ENCODE measurements at places on chromosomes 16 and 17. TPM values are rescaled to one million over a fixed set of nuclear protein-coding genes. Genes with fewer than 3 reads are reported as not detected.
A peak's percentile ranks its signal among the peaks of the same experiment; 100 is the strongest.

- no peak for DNase-seq
Observed at GRCh38 chr16:13351601-13352217, 450.3 kb downstream of the SHISA9 start.

GRCh38 chr17:76173474-76173873, 32.4 kb upstream of the FOXJ1 start:
- DNase-seq: no peak

The ITGA2B gene
- not detected for polyA plus RNA-seq

DNA sequence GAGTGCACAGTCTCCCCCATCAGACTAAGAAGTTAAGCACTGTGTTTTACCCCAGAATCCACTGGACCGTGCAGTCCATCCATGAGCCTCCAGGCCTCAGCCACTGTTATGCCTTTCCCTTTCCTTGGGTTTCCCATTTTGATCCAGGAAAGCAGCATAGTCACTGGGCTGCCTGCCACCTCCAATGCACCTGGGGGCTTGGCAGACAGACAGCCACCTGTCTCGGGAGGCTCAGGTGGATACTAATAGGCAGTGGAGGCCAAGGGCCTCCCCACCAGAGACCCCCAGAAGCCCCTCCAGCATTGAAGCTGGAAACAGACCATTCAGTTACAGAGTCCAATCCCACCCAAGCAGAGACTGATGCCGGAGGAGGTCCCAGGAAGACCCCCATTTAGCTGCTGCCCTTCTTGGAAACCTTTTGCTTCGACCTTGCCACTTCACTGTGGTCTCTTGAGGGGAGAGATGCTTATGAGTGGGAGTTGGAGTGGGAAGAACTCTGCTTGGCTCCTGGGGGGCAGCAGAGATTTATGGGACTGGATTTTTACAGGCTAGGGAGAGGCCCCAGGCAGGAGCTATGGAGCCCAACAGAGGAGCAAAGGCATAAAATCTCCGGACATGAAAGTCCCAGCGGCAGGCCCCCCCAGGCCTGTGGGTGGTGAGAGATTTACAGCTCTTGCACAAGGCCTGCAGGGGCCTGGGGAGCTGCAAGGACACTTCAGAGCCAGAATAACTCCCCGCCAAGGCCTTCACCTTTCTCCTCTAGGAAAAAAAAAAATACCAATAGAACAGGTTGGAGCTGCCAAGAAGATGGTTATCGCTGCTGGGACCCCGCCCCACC, 12.2 kb upstream of the SP2 start:
- no peak for DNase-seq

DNA sequence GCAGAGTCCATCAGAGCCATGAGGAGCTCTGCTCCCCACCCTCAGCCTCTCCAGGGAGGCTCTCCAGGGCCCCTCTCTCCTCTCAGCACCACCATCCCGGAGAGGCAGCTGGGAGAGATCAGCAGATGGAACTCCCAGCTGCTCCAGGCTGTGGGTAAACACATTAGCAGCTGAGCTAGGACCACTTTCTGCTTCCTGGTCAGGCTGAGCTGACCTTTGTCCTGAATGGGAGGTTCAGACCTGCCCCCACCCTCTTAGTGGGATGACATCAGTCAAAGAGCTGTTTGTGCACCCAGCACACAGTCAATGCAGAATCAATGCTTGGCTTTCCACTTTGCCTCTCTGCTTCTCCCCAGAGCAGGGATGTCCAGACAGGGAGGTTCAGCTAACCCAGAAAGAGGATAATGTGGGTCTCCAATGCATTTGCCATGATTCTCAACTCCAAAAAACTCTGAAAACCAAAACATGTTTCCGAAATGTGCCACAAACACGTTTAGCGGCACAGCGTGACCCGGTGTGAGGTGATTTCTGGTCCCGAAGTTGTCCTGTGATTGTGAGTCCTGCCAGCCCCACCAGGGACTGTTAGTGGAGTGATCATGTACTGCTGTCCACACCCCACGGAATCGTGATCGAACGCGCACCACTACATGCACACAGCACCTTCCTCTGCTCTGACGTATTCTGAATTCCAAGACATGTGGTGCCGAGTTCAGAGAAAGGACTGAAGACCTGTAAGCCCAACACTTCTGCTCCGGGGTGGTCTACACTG, 6.7 kb downstream of the GPR142 start:
- DNase-seq: no peak

The UMOD gene
- polyA plus RNA-seq: not detected

DNA sequence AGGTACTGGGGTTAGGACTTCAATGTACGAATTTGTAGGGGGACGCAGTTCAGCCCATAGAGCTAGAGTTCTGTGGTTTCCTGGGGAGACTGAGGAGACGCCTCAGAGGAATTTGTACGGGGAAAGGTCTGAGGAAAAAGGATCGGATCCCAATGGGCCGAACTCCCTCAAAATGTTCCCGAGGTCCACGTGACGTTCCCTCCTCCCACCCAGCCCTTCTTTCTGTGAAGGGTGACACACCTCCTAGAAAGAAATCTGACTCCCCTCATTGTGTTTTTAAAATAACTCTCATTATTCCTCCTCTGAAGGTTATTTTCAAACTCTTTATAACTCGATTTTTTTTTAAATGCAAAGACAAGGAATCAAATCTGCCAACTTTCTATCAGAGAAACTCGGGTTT, 8.6 kb downstream of the RGS9 start:
- DNase-seq: no peak

DNA sequence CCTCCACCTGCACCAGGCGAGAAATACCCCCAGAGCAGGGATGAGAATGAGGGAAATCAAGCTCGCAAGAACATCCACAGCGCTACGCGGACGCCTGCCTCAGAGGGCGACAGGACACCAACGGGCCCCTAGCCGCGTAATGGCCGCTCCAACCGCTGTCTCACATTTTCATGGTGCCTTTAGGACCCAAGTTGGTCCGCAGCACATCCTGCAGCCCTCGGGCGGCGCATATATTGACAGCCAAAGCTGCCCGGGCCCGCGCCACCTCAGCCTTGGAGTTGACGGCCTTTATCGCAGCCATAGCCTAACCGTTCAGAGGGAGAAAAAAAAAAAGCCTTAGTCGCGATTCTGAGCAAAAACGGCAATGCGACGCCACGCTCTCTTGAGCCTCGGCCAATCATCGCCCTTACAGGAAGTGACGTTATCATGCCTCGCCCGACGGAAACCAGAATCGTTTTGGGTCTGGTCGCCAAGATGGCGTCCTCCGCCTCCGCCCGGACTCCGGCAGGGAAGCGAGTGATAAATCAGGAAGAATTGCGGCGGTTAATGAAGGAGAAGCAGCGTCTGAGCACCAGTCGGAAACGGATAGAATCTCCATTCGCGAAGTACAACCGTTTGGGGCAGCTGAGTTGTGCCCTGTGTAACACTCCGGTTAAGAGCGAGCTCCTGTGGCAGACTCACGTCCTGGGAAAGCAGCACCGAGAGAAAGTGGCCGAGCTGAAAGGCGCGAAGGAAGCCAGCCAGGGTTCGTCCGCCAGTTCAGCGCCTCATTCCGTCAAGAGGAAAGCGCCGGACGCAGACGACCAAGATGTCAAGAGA, at the start of the genes CCT6B and ZNF830:
Gene CCT6B, minus strand, starts transcription at position 368 of the 819 bp plus-strand sequence. Its CDS starts 67 bp downstream, at position 301.
Gene ZNF830, plus strand, starts transcription at position 448 of the 819 bp plus-strand sequence. Its CDS starts 27 bp downstream, at position 475.
- DNase-seq: peak; percentile 99

The NOS2 gene
- polyA plus RNA-seq: not detected

- no peak for DNase-seq
Observed at GRCh38 chr16:28931801-28932225, at the start of gene CD19. Gene CD19, plus strand, starts transcription at chr16:28931971. Its CDS starts 30 bp downstream, at chr16:28932001.

DNA sequence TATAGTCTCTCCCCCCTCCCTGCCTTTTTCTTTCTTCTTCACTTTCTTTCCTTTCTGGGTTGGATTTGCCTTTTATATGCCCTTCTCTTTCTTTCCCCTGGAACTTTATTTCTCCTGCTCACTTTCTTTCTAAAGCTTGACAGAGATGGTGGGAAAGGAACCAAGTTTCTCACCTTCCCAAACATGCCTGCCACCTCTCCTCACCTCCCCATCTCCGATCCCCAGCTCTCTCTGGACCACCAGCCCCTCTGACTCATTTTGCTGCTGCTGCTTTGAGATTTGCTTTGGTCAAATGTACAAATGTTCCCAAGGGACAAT, 6.7 kb upstream of the LHX1 start:
- no peak for DNase-seq

The CD300E gene
- polyA plus RNA-seq: not detected

DNA sequence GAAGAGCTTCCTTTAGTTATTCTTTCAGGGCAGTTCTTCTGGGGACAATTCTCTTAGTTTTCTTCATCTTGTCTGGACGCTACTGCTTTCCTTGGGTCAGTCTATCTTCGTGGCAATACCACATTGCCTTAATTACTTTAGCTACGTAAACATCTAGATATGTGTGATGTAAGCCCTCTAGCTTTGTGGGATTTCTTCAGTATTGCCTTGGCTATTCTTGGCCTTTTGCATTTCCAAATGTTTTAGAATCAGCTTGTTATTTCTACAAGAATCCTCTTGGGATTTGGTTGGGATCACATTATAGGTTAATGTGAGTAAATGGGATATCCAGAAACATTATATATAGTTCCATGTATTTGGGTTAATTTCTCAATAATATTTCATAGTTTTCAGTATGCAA, 9.0 kb upstream of the ST6GALNAC2 start:
- DNase-seq: no peak

The SPIRE2 gene
- 0.79 TPM for polyA plus RNA-seq

DNA sequence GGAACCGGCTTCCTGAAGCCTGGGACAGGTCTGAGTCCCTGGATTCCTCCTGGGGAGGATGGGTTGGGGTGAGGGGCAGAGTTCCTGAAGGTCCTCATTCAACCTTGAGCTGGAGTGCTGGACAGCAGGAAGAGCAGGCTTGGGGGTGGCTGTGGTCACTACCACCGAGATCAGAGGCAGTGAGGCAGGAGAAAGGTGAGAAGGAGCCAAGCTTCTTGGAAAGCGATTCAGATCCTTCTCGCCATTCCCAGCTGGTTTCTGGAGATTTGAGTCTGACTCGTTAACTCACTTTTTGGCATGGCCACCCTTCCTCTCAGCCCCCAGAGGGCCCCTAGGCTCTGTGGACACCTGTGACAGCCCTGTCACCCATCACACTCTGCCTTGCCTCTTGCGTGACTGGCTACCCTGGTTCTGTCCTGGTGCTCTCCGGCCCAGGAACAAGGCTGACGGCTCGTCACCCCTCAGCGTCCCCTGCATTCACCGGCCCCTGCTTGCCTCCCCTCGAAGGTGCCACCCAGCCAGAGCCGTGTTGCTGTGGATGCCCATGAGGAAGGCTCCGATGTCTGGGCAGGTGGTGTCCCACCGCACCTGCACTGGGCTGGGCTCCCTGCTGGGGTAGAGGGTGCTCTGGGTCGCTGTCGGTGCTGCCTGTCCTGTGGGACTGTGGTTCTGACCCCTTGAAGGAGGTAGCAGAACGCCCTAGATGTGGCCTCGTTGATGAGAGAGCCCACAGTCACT, 9.7 kb upstream of the TIMP2 start:
- DNase-seq: peak; percentile 67

GRCh38 chr16:23835390-23836077, at the start of gene PRKCB:
Gene PRKCB, plus strand, starts transcription at chr16:23835983.
- DNase-seq: peak; percentile 62

DNA sequence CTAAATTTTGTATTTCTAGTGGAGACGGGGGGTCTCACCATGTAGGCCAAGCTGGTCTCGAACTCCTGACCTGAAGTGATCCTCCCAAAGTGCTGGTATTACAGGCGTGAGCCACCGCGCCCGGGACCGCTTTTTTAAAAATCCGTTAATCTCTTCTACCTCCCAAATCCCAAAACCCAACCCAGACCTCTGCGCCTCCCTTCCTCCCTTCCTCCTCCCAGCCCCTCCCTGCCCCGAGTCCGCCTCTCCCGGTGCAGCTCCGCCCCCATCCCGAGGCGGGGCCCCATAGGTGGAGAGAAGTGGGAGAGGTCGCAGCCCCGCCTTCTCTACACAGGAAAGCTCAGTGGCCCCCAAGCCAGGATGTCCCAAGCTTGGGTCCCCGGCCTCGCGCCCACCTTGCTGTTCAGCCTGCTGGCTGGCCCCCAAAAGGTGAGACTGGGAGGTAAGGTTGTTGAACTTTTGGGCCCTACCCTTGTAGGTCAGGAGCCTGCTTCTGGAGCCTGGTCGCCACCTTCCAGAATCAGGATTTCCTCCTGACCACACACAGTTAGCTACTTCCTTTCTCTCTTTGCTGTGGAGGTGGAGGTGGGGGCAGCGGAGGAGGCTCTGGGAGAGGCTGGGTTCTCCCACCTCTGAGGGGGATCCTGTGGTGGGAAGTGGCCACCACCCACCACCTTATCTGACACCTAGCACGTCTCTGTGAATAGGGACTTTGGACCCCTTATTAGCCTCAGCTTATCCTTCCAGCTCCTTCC, at the start of gene TMEM92:
Gene TMEM92, plus strand, starts transcription at position 325 of the 755 bp plus-strand sequence. Its CDS starts 36 bp downstream, at position 361.
- peak; percentile 45 for DNase-seq

The HASPIN gene
- 1.1 TPM for polyA plus RNA-seq

The TAT gene
- polyA plus RNA-seq: not detected

DNA sequence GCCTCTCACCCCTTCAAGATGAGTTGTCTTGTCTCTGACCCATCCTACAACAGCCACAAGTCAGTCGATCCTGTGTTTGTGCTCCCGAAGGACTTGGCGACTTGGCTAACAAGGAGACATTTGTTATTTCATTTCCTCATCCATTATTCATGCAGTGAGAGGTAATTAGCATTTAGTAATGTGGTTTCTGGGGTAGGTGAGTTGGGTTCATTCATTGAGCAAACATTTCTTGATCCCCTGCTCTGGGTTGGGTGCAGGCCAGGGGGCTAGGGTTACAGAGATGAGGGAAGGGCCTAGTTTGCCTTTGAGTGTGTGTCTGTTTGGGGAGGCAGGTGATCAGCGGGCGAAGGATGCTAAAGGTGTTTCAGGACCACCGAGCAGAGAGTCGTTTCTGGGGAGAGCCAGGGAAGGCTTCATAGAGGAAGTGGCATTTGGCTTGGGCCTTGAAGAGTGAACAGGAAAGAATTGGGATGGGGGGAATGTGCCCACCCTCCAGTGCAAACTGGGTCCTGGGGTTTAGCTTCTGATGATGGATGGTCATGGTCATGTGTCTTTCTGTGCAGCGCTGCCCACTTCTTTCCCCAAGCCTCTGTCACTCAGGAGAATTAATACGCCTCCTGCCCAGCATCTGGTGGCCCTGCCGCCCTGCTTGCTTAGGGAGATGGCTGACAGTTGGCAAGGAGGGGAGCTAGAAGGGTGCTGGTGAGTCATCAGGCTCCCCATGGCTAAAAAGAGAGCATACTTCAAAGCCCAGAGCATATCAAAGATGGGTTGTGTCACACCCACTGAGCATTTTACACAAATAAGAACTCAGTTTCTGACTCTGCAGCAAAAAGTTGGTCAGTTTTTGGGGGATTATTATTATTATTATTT, 38.5 kb downstream of the MSI2 start:
- DNase-seq: no peak

DNA sequence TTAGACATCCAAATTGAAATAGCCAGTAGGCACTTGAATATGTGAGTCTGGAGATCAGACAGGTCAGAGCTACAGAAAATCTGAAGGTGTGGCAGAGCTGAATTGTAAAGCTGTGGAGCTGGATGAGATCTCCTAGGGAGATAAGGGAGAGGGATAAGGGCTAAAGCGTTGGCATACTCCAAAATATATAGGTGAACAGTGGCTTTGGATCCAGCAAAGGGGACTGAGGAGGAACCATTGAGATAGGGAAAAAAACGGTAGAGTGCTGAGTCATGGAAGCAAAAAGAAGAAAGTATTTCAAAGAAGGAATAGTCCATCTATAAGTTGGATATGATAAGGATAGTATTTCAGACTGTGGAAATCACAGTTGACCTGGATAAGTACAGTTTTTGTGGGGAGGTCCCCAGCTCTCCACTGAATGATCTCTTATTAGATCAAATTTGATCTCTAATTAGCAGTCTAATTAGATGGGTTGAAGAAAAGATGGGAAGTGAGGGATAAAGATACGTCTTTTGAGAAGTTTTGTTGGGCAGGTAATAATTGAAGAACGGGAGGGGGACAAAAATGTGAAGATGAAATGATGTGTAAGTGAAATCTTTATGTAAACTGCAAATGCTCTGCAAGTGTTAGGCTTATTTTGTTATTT, 587 bp upstream of the DBF4B start:
- DNase-seq: peak; percentile 4

GRCh38 chr17:43353393-43353792, 45.4 kb upstream of the ARL4D start:
- no peak for DNase-seq

The ABCA3 gene
- 0.64 TPM for polyA plus RNA-seq
